ENCODE measurements at places on chromosomes 13 and 19.

DNA sequence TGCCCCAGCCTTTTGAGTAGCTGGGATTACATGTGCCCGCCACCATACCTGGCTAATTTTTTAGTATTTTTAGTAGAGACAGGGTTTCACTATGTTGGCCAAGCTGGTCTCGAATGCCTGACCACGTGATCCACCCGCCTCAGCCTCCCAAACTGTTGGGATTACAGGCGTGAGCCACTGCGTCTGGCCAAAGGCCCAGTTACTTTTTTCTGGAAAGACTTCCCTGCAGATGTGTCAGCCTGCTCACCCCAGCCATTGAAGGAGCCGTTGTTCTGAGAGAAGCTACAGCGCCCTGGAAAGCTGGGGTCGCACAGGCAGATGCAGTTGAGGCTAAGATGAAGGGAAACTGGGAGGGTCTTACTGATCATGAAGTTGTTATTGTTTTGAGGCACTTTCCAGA is 7.9 kb upstream of the ZNF626 start:
- no peak for DNase-seq

- no peak for DNase-seq
Measured at GRCh38 chr19:4449022-4449638, 8.5 kb downstream of the UBXN6 start.

DNA sequence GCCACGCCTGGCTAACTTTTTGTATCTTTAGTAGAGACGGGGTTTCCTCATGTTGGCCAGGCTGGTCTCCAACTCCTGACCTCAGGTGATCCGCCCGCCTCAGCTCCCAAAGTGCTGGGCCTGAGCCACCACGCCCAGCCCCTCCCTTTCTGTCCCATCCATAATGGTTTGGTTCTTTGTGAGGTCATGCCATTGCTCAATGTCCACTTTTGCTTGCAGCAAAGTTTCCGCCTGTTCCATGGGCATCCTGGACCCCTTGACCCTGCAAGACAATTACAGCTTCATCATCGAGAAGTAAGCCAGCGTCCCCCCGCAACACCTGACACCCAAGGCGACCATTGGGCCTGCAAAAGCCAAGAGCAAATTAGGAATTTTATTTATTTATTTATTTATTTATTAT is 16.6 kb downstream of the PRR22 start:
- no peak for DNase-seq

DNA sequence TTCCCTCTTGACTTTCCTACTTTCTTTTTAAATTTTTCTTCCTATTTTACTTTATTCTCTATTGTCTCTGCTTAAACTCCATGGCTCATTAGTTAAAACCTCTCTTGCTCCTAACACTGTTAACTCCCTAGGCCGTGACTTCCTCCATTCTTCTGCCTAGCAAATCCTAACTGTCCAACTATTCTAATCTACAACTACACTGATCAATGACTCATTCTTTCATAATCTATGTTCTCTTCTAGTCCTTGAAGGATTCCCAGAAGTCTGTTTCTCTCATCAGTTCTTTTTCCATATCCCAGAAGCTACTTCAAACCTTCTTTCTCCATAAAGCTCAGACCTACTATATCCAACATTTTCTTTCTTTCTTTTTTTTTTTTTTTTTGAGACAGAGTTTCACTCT is 66.9 kb downstream of the MICU2 start:
- no peak for DNase-seq

DNA sequence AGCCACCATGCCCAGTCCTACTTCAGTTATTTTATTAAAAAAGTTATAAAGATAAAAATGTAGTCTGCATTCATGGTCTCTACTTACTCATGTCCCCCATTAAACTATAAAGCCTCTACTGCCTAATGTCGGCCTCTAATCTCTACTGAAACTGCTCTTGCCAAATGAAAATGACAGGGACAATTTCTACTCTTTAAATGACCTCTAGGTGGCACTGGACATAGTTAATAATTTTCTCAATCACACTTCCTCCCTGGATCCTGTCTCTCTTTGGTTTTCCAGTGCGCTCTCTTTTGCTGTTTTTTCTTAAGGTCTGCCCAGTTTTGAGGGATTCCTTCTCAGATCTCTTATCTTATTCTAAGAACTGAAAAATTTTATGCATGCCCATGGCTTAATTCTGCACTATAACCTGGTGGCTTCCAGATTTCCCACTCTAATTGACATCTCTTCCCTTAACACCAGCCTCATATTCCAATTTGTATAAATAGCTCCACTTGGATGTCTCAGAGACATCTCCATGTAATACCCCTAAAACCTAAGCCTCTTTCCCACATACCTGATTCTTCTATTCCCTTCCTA is 54.3 kb downstream of the MTMR6 start:
- no peak for DNase-seq

DNA sequence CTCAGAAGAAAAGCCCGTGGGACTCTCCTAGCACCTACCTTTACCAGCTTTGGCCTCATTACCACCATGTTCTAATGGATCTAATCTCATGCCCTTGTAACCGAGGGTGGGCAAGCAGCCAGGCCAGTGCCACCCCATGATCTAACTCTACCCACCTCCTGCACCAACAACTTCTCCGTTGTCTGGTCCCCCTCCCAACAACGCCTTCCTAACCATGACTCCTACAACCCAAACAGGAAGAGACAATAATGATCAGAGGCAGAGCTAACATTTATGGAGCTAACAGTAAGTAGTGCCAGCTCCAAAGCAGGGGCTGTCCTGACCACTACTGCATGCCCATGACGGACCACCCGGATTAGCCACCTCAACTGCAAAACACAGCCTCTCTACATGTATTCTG is 3.5 kb downstream of the USP12 start:
- DNase-seq, result no peak

DNA sequence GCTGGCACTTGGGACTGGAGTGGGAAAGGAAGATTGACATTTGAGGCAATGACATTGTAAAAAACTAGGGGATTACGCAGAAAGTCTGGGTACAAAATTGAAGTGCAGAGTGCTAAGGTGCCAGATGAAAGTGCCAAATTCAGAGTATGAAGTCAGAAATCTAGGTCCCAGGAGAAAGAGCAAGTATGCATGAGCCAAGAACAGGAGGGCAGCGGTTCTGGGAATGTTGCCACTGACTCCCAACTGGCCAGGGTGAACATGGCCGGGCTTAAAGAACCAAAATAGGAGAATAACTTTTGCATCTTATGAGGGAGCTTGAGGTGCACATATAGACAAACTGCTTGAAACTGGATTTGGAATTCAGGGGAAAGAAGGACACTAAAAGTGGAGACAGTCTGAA is 495.8 kb upstream of the KLF12 start:
- no peak for DNase-seq

- DNase-seq, result no peak
Measured at GRCh38 chr13:101059793-101060192, 356.5 kb downstream of the NALCN start.

DNA sequence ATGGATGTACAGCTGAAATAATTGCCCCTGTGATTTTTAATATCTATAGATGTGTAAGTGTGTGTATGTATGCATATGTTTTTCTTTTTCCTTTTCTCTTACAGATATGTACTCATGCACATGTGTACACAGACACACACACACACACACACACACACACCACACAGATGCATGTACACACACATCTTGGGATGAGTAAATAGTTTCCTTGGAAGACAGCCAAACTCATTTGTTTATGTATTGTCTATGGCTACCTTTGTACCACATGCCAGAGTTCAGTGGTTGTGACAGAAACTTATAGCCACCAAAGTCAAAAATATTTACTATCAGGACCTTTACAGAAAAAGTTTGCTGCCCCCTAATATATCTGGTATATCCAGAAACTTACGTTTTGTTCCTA is 192.6 kb downstream of the MAB21L1 start:
- no peak for DNase-seq

DNA sequence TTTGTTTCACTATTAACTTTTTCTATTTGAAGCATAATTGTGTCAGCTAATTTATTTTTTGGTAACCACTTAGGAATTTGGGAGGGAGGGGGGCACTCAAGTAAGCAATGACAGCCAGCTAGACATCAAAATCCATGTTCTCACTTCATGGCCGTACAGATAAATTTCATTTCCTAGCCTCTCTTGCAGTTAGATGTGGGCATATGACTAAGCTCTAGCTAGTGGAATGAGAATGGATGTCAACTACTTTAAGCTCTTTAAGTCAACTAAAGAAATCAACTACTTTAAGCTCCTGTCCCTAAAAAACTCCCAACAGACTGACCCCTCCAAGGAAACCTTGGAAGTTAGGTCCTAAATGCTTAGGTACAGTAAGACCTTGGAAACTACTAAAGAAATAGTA is 92.0 kb downstream of the KCNRG start:
- DNase-seq, result no peak
